CD4-positive, alpha-beta memory T cell (primary cell): ENCODE measurements at places on chromosomes 5 and 9.
A peak's percentile ranks its signal among the peaks of the same experiment; 100 is the strongest.

- DNase-seq, result peak; percentile 2
Measured at GRCh38 chr9:71822456-71822855, 54.1 kb upstream of the CEMIP2 start.

DNA sequence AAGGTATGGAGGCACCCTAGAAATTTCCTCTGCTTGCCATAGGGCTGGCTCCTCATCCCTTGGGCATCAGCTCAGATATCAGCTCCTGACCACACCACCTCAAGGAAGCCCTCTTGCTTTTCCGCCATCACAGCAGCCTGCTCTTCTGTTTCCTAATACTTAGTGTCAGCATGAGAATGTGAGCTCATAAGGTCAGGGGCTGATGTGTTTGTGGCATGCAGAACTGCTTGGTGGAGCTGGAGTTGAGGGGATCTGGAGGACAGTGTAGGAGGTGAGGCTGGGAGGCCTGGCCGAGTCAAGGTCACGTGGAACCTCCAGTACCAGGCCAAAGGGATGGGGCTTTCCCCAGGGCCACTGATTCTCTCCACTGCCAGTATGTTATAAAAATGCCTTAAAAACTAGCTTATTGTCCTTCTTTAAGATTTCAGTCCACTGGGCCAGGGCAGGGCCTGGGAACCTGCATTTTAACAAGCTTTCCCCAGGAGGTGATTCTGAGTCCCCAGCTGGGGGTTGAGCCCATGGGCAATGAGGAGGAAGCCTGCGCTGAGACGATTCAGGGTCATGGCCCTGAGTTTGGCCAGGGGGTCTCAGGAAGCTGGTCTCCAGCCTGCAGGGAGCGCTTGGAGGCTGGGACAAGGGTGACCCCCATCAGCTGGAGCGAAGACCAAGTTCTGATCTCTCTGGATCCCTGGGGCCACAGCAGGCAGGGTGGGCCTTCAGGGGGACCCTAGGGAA lies 28.6 kb downstream of the DAB2IP start:
- no peak for DNase-seq

DNA sequence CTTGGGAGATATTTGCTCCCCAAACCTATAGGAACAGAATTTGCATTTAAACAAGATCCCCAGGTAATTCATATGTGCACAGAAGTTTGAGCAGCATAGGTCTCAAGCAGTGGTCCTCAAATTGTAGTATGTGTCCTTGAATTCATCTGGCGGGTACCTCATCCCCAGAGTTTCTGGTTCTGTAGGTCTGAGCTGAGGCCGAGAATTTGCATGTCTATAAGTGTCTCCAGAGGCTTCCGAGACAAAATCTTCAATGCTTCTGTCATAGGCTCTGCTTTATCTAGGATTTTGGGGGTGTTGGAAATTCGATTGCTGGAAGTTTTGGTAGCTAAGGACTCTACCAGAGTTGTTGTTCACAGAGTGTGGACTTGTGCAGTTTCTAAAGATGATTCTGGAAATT lies 38.6 kb downstream of the MAT2B start:
- no peak for DNase-seq

DNA sequence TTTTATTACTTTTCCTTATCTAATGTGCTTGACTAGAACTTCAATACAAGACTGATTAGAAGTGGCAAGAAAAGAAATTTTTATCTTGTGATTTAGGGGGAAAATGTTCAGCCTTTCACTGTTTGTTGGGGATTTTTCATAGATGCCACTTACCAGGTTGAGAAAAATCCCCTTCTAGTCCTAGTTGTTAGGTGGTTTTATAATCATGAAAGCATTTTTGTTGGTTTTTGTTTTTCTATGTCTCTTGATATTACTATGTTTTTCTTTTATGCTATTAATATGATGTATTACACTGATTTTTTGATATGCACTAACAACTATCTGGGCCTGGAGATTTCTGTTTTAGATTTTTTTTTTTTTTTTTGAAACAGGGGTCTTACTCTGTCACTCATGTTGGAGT lies 134.0 kb downstream of the PARP8 start:
- no peak for DNase-seq

DNA sequence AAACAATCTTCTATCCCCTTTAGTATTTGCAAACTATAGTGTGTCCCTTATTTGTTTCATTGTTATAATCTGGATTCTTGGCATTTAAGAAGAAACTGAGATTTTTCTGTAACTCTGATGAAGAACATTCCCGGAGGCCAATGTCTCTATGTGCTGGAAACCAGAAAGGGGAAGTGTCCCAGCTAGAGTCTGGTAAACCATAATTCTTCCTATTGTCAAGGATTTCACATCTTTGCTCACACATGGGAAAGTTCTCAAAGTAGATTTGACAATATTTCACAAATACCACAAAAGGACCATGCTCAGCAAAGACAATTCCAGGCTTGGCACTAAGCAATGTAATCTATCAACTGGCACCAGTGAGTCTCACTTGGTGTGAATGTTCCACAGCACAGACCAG lies 146.8 kb downstream of the MUSK start:
- no peak for DNase-seq

DNA sequence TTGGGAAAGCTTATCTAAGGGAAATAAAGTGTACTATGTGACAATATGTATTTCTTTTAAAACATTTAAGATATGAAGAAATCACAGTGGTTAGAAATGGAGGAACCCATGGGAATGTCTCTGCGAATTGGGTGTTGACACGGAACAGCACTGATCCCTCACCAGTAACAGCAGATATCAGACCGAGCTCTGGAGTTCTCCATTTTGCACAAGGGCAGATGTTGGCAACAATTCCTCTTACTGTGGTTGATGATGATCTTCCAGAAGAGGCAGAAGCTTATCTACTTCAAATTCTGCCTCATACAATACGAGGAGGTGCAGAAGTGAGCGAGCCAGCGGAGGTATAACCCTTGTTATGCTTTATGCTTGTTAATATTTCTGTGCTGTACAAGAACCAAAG lies 69.9 kb downstream of the ADGRV1 start:
- DNase-seq, result no peak

GRCh38 chr5:122701640-122702523 lies 73.0 kb upstream of the SNX2 start:
- no peak for DNase-seq

DNA sequence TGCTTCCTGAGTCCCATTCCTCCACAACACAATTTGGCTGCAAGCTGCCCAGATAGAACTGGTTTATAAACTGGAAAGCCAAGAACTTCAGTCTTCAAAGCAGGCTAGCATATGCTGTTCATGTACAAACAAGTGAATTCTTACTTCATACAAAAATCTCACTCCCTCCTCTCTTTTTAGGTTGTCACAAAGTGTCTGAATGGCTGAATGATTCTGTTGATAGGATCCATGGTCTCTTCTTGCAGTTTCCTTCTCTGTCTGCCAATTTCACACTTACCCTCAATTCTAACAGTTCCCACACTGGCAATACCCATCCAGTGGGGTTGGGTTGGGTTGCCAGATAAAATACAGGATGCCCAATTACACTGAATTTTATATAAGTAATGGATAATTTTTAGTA lies 363.5 kb downstream of the DEPDC1B start:
- no peak for DNase-seq

GRCh38 chr5:159231167-159231566 lies 21.8 kb upstream of the RNF145 start:
- no peak for DNase-seq

GRCh38 chr5:33228149-33228548 lies 212.6 kb upstream of the TARS1 start:
- no peak for DNase-seq

DNA sequence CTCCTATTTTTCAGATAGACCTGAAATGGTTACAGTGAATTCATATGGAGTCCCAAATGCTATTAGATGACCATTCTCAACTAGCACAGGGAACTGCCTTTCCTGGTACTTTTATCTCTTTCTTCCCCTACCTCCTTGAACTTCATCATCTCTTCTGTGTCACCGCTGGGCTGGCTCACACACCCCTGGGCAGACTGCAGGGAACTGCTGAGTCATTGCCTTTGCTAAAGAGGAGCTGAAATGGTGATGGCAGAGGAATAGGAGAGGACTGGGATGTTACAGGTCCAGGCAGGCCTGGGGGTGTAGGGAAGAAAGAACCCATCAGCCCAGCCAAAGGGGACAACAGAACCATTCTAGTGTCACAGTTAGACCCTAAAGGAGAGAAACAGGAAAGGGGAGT lies 322.3 kb downstream of the ASTN2 start:
- no peak for DNase-seq
